SHP77 treated with DMSO at 0.1 percent for 48 hours (cell line): ENCODE measurements at places on chromosomes 2 and 18.

DNA sequence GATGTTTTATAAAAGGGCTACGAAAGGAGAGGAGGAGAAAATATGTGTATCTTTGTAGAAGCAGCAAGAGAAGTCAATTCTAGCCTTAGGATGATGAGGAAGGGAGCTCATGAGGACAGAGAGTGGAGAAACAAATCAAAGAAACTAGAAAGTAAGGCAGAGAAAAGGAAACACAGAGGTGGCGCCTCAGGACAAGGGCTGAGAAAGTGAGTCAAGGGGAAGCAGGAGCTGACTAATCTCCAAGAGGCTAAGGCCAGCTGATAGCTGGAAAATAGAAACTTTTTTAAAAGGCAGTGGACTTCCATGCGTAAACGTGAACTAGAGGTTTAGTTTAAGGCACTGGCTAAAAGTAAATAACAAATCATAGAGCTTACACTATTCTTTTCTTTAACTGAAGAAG is 173.3 kb downstream of the ANKRD44 start:
- DNase-seq = no peak

DNA sequence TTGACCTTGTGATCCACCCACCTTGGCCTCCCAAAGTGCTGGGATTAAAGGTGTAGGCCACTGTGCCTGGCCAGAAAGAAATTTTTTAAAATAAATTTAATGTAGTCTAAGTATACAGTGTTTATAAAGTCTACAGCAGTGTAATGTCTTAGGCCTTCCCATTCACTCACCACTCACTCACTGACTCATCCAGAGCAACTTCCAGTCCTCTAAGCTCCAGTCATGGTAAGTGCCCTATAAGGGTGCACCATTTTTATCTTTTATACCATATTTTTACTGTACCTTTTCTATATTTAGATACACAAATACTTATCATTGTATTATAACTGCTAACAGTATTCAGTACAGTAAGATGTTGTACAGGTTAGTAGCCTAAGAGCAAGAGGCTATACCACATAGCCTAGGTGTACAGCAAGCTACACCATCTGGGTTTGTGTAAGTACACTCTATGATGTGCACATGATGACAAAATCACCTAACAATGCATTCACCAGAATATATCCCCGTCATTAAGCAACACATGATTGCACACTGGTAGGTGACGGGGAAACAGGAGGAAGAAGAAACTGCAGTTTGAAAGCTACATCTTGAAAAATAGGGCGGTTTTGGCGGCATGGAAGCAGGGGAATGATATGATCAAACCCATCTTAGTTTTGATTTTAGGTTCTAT is 105.1 kb upstream of the ITGB6 start:
- DNase-seq = no peak

DNA sequence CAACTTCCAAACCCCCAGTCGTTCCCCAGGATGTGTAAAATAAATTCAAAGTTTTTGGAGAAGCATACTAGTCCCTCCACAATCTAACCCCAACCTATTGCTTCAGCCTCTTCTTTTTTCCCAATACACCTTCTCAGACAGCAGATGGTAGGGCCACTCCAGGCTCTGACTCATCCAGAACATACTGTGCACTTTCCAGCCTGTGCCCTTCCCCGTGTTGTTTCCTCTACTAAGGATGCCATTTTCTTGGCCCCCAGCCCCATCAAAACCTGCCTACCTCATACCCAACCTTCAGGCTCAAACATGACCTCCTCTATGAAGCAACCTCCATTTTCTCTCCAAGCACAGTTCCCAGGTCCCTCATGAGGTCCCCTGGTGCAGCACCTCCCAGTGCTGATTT is 669.3 kb downstream of the BCL11A start:
- no peak for DNase-seq

- no peak for DNase-seq
Observed at GRCh38 chr2:63506320-63506719, 82.0 kb downstream of the WDPCP start.

GRCh38 chr2:59967691-59968090 is 585.8 kb downstream of the BCL11A start:
- no peak for DNase-seq

DNA sequence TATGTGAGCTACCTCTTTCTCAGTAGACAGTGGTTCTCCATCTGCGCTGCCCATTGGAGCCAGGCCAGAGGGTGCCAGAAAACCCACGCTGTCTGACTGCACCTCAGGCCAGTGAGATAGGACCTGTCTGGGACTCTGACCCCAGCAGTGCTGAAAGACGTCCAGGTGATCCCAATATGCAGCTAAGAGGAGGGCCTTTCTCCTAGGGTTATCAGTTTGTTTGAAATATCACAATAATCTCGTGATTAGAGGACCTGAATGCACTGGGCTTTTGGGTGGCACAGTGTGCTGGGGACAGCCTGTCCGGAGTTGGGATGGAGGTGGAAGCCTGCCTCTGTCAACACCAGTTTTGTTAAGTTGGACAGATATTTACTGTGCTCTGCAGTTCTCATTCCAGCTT is 216.3 kb downstream of the LDLRAD4 start:
- no peak for DNase-seq

DNA sequence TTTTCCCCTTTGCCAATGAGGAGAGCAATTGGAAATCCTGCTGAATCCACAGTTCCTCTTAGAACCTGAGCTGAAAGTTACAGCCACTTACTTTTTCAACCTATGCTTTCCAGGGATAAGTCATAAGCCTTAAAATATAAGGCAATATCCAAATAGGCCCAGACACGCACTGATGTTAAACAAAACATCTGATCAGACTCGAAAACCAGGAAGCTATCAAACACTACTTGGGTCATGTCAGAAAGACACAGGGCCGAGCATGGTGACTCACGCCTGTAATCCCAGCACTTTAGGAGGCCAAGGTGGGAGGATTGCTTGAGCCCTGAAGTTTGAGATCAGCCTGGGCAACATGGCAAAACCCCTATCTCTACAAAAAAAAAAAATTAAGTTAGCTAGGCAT is 192.1 kb downstream of the SP3 start:
- no peak for DNase-seq

GRCh38 chr2:120939595-120940318 is 204.1 kb downstream of the GLI2 start:
- no peak for DNase-seq

DNA sequence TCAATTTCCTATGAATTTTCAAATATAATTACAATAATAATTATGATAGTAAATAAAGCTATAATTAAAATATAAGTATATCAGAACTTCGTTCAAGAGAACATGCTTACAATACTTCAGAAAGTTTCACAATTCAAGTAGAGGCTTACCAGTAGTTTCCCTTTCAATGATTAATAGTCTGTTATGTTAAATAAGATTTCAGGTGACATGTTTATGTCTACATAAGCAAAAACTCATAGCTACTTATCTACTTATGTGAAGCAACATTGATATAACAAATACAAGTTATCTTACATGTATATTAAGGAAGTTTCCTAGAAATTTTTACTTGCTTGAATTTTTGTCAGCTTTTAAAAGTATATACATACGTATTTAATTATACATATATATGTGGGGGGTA is 4.5 kb upstream of the COL3A1 start:
- no peak for DNase-seq

DNA sequence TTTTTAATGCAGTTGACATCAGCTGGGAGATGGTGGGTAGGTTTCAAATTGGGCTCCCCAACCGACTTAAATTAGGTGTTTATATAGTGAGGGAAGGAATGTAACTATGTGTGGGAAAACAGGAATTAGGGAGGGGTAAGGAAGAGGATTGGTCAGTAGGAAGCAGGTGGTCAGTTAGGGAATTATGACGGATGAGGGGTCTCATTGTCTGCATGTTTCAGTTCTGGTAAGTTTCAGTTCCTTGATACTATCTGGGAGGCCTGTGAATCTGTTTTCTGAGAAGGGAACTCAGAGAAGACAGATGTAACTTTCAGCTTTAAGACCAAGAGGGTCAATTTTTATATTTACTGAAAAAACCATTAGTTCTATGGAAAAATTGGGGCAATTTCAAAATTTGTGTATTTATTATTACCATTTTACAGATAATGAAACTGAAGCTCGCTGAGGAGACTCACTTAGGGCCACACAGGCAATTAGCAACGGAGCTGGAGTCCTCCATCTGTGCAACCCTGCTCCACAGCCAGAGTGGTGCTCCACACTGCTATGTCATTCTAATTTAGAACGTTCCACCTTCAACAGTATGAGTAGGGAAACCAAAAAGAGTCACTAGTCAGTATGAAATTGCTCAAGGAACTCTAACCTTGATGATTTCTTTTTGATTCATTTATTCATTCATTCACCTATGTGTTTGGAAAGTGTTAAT is 36.0 kb upstream of the CCDC195 start:
- no peak for DNase-seq

DNA sequence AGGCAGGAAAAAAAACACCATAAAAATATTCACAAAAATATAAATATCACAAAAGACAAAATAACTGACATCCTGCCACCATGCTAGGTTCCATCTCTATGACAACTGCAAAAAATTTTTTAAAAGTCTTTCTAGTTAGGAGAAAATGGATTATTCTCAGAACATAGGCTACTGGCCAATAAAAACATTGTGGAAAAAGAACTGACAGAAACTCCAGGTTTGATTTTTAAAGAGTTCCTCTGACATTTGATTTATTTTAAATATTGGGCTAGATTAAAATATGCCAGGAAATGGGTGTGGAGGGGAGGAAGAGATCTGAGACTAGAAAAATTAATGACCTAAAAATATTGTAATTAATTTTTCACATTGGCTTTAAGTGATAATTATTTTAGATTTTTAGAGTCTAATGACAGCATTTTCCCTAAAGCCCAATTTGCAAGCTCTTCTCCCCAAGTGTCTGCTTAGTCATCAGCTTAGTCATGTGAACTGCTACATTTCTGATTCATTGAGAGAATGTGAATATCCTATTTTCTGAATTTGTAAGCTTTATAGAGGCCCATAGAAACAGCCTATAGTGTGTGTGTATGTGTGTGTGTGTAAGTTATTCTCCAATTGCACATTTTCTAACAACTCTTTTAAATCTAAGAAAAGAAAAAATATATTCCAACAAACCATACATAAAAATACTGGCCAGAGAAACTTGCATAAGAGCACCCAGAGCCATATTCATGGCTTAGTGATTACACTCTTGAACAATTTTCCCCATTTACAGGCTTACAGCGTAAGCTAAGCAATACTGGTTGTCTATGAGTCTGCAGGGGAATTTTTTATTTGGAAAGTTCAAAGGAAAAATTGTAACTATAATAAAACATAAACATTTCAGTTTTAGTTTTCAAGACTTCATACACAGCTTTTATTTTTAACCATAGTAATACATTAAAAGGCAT is 48.4 kb downstream of the TMEFF2 start:
- no peak for DNase-seq

- no peak for DNase-seq
Observed at GRCh38 chr2:208208335-208209085, 18.7 kb upstream of the C2orf80 start.

DNA sequence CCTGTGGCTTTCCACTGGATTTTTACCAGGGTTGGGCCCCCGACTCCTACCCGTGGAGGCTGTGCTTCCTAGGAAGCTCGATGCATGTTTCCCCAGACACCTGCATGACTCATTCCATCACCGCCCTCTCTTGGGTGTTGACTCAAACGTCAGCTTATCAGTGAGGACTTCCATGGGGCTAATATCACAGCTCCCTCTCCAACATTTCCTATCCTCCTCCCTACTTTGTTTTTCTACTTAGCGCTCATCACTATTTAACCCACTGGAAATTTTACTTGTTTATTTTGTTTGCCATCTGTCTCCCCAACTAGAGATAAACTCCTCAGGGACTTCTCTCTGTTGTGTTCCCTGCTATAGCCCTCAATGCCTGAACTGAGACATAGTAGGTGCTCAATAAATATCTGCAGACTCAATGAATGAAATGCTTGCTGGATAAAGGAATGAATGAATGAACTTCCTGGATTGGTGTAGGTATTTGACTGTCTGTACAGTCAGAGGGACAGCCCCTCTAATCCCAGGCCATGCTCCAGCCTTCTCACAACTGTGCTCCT is 89.7 kb upstream of the MSH2 start:
- DNase-seq = no peak

DNA sequence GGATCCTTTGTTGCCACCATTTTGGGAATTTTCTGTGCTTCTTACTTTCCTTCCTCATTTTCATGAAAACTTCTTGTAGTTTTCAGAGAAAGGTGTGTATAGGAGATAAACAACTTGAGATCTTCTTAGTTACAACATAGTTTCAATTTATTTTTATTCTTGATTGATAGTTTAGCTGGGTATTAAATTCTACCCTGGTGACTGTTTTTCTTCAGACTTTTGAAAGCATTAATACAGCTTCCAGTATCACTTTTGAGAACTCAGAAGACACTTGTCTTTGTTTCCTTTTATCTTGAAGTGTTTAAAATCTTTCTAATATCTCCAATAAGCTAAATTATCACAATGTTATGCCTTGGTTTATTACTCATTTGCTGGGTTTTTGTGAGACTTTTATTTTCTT is 167.5 kb upstream of the DPP10 start:
- DNase-seq = no peak

- no peak for DNase-seq
Observed at GRCh38 chr2:134238371-134238770, 15.5 kb upstream of the MGAT5 start.

- DNase-seq = no peak
Observed at GRCh38 chr2:141455211-141455826, 675.5 kb downstream of the LRP1B start.
